ENCODE measurements at places on chromosomes 7 and 10. TPM values are rescaled to one million over a fixed set of nuclear protein-coding genes. Genes with fewer than 3 reads are reported as not detected.

The CAV2 gene
- total RNA-seq = 196 TPM

- peaks cover 20% of the 10 kb centered on the region for H3K4me1 ChIP-seq
- H3K27me3 ChIP-seq = no peaks in the 10 kb centered on the region
- DNase-seq = no peak
Measured at GRCh38 chr10:74418285-74418872, 267.4 kb downstream of the ADK start.

DNA sequence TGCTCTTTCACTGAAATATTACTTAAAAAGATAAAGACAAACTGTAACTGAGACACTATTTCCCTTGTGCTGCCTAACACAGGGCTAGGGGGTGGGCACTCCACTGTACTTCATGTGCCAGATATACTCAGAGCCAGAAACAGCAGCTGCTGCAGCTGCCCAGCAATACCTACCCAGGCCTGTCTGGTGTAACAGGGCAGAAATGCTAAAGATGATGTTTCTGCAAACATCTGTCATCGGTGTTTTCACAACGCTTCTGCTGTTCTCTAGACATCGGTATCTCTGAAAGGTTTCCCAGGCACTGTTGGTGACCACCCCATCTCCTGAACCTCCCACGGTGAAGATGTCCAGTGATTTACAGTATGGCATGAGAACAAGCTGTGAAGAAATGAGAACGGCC is 42.7 kb downstream of the LAMB1 start:
- DNase-seq = no peak
- no peak overlapping the region for H3K4me3 ChIP-seq
- H3K27ac ChIP-seq = peak overlapping the region; percentile 76
- H3K36me3 ChIP-seq = peaks cover 77% of the 10 kb centered on the region

DNA sequence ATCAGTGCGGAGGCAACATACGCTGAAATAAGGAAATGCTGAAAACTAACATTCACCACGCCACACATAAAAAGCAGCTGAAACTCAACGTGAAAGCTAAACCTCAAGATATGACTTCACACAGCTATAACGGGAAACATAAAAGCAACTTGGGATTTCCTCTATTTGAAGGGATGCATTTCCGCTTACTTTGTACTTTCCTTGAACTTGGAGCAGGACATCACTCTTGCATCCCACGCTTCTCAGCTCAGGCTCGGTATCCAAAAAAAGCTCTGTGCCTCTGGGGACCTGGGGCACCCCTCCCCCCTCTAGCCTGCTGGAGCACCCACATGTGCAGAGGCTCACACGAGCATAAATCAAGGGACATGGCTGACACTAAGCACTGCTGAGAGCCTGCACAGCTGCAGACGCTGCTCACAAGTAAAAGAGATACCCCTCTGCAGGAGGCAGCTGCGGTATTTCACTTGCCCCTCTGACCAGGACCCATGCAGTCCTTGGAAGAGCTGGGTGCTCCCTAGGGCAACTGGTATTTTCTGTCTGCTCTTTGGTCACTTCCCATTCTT is 34.2 kb downstream of the PARD3 start:
- H3K4me3 ChIP-seq = peak overlapping the region; percentile 30
- peak; percentile 69 for DNase-seq
- peak overlapping the region; percentile 58 for H3K27ac ChIP-seq
- H3K27me3 ChIP-seq = no peaks in the 10 kb centered on the region

- H3K27me3 ChIP-seq = no peaks in the 10 kb centered on the region
- no peak overlapping the region for H3K27ac ChIP-seq
- H3K4me3 ChIP-seq = no peak overlapping the region
- DNase-seq = no peak
Measured at GRCh38 chr7:12385364-12385786, 18.3 kb downstream of the VWDE start.

DNA sequence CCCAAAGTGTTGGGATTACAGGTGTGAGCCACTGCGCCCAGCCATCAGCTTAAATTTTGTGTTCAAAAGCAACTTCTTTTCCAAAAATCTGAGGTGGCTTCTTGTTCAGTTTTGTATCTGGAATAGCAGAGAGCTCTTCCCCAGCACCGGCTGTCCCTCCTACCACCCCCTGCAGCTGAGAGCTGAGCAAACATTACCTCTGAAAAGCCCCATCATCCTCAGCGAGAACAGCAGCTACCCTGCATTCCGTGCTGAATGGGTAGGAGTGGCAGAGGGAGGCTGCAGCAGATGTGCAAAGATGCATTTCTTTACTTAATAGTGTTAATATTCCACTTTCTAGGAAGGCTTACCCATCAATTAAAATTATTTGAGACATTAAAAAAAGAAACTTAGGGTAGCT is 31.8 kb downstream of the CCM2 start:
- H3K4me3 ChIP-seq = no peak overlapping the region
- no peaks in the 10 kb centered on the region for H3K27me3 ChIP-seq
- peaks cover 5% of the 10 kb centered on the region for H3K36me3 ChIP-seq
- DNase-seq = no peak
- peaks cover 28% of the 10 kb centered on the region for H3K4me1 ChIP-seq
- no peak overlapping the region for H3K27ac ChIP-seq

GRCh38 chr7:131190146-131190545 is 137.5 kb upstream of the MKLN1 start:
- H3K4me1 ChIP-seq = peaks cover 20% of the 10 kb centered on the region
- no peak overlapping the region for H3K4me3 ChIP-seq
- DNase-seq = no peak
- no peak overlapping the region for H3K27ac ChIP-seq

DNA sequence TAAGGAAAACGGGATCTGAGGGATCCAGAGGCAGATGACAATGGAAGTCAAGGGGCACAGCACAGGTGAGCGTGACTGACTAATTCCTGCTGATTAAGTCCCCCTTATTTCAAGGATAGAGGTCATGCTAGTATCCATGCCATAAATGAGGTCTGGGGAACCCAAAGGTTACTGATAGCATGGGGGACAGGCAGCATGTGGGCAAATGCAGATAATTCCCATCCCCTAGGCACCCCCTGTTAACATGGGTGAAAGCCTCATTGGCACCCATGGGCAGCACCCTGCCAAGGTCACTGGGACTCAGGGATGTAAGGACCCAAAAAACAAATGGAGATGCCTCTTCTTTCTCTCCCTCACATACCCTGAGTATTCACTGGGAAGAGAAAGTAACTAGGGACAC is 139.7 kb downstream of the WDR11 start:
- H3K4me3 ChIP-seq = no peak overlapping the region
- H3K27me3 ChIP-seq = peaks cover 11% of the 10 kb centered on the region
- no peaks in the 10 kb centered on the region for H3K4me1 ChIP-seq
- H3K36me3 ChIP-seq = no peaks in the 10 kb centered on the region
- no peak overlapping the region for H3K27ac ChIP-seq

- no peak for DNase-seq
- H3K27me3 ChIP-seq = no peaks in the 10 kb centered on the region
- no peak overlapping the region for H3K4me3 ChIP-seq
- no peaks in the 10 kb centered on the region for H3K36me3 ChIP-seq
Measured at GRCh38 chr7:86928308-86928707, 131.1 kb downstream of the ELAPOR2 start.

- H3K4me1 ChIP-seq = no peaks in the 10 kb centered on the region
- no peak overlapping the region for H3K27ac ChIP-seq
- H3K4me3 ChIP-seq = no peak overlapping the region
- no peak for DNase-seq
Measured at GRCh38 chr10:30282221-30282620, 66.9 kb downstream of the MTPAP start.

GRCh38 chr7:111174510-111174909 is 83.6 kb downstream of the LRRN3 start:
- H3K27ac ChIP-seq = no peak overlapping the region
- no peak overlapping the region for H3K4me3 ChIP-seq
- no peaks in the 10 kb centered on the region for H3K4me1 ChIP-seq
- H3K36me3 ChIP-seq = no peaks in the 10 kb centered on the region

DNA sequence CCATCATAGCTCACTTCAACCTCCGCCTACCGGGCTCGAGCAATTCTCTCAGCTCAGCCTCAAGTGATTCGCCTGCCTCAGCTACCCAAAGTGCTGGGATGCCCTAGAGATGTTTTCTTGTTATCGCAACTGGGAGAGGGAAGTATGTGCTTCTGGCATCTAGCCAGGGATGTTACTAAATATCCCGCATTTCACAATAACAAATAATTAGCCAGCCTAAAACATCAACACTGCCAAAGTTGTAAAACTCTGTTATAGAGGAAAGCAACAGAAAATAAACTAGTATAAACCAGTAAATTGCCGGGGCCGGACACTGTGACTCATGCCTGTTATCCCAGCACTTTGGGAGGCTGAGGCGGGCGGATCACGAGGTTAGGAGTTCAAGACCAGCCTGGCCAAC is 7.2 kb downstream of the INA start:
- no peak overlapping the region for H3K4me3 ChIP-seq
- no peaks in the 10 kb centered on the region for H3K36me3 ChIP-seq
- peaks cover 98% of the 10 kb centered on the region for H3K27me3 ChIP-seq
- DNase-seq = no peak

GRCh38 chr7:90625562-90625961 is 29.4 kb downstream of the CDK14 start:
- no peak overlapping the region for H3K4me3 ChIP-seq
- peak overlapping the region; percentile 36 for H3K27ac ChIP-seq
- no peaks in the 10 kb centered on the region for H3K27me3 ChIP-seq
- H3K4me1 ChIP-seq = peaks cover 58% of the 10 kb centered on the region
- DNase-seq = peak; percentile 33
- no peaks in the 10 kb centered on the region for H3K36me3 ChIP-seq

The OPTN gene
- total RNA-seq = 129 TPM

- no peaks in the 10 kb centered on the region for H3K36me3 ChIP-seq
- no peaks in the 10 kb centered on the region for H3K27me3 ChIP-seq
- H3K27ac ChIP-seq = no peak overlapping the region
- H3K4me1 ChIP-seq = no peaks in the 10 kb centered on the region
- H3K4me3 ChIP-seq = no peak overlapping the region
Measured at GRCh38 chr7:3239291-3239691, 61.8 kb upstream of the SDK1 start.

DNA sequence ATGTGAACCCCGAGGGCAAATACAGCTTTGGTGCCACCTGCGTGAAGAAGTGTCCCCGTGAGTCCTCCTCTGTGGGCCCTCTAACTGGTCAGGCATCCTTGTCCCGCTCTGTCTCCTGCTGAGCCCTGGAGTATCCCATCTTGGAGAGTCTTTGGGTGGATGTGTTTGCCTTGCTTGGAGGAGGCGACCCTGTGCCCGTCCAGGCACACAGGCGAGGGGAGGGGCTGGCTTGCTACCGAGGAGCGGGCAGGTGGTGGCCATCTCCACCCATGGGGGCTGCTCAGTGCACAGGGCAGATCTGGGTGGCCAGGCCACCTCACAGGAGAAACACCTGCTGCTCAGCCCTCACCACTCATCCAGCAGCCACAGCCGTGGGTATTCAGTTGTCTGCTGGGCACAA is 135.3 kb downstream of the EGFR start:
- H3K27ac ChIP-seq = no peak overlapping the region
- peaks cover 20% of the 10 kb centered on the region for H3K4me1 ChIP-seq
- H3K36me3 ChIP-seq = peaks cover 57% of the 10 kb centered on the region
- H3K27me3 ChIP-seq = no peaks in the 10 kb centered on the region

The BMI1 gene
- 33.3 TPM for total RNA-seq

The KAZALD1 gene
- 5.1 TPM for total RNA-seq

DNA sequence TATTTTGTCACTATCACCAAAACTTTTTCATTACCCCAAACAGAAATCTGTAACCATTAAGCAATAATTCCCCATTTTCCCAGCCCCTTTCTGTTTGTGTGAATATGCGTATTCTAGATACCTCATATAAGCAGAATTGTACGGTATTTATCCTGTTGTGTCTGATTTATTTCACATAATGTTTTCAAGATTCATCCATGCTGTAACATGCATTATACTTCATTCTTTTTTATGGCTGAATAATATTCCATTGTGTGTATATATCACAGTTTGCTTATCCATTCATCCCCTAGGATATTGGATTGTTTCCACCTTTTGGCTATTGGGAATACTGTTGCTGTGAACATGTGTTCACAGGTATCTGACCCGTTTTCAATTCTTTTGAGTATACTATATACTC is 26.5 kb downstream of the GALNT11 start:
- H3K4me3 ChIP-seq = no peak overlapping the region
- peaks cover 15% of the 10 kb centered on the region for H3K4me1 ChIP-seq

DNA sequence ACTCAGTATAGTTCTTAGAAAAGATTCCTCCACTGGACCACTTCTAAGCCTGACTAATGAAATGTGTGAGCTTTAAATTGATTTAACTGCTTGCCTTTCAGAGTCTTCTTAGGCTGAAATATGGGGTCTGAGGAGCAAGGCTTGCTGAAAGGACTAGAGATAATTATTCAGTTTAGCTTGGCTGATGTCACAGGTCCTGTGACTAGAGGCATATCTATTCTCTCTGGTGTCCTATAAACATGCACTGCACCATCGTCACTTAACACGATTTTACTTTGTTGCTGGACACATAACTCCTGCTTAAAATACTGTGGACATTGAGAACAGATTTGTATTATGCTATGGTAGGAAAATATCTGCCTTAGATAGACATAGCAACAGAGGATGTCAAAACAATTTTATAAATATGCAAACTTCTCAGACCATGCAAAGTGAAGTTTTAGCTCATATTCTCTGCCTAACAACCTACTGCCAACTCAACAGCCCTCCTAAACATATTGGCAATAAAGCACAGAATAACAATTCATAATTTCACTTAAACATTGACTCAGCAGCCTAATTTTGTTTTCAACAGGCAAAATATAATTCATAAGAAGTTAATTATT is 80.2 kb downstream of the RNF133 start:
- no peaks in the 10 kb centered on the region for H3K4me1 ChIP-seq
- H3K27me3 ChIP-seq = no peaks in the 10 kb centered on the region
- DNase-seq = no peak
- H3K4me3 ChIP-seq = no peak overlapping the region

The STOX1 gene
- total RNA-seq = 0.33 TPM

The H2BK1 gene
- not detected for total RNA-seq

The LIPF gene
- not detected for total RNA-seq

- H3K4me3 ChIP-seq = no peak overlapping the region
- H3K4me1 ChIP-seq = no peaks in the 10 kb centered on the region
- no peak for DNase-seq
- H3K36me3 ChIP-seq = no peaks in the 10 kb centered on the region
- no peak overlapping the region for H3K27ac ChIP-seq
- H3K27me3 ChIP-seq = no peaks in the 10 kb centered on the region
Measured at GRCh38 chr7:159329818-159330378, 185.2 kb upstream of the VIPR2 start.

The AIMP2 gene
- 49.1 TPM for total RNA-seq

The MGAM2 gene
- total RNA-seq = not detected

GRCh38 chr10:105252911-105253310 is 611.8 kb downstream of the SORCS3 start:
- no peaks in the 10 kb centered on the region for H3K27me3 ChIP-seq
- H3K36me3 ChIP-seq = no peaks in the 10 kb centered on the region
- no peak overlapping the region for H3K27ac ChIP-seq
- DNase-seq = no peak
- H3K4me3 ChIP-seq = no peak overlapping the region

- peaks cover 12% of the 10 kb centered on the region for H3K27me3 ChIP-seq
- H3K36me3 ChIP-seq = no peaks in the 10 kb centered on the region
- H3K27ac ChIP-seq = no peak overlapping the region
- H3K4me1 ChIP-seq = peaks cover 9% of the 10 kb centered on the region
Measured at GRCh38 chr10:132290631-132291030, 17.1 kb downstream of the STK32C start.

The AGAP5 gene
- total RNA-seq = 3.3 TPM

The RAB19 gene
- not detected for total RNA-seq

GRCh38 chr10:104734433-104734832 is 93.3 kb downstream of the SORCS3 start:
- no peak overlapping the region for H3K4me3 ChIP-seq
- DNase-seq = no peak
- H3K27ac ChIP-seq = no peak overlapping the region
- no peaks in the 10 kb centered on the region for H3K27me3 ChIP-seq
- peaks cover 44% of the 10 kb centered on the region for H3K4me1 ChIP-seq

The SOSTDC1 gene
- total RNA-seq = 0.85 TPM
